ENCODE measurements at places on chromosomes 3 and 15.

DNA sequence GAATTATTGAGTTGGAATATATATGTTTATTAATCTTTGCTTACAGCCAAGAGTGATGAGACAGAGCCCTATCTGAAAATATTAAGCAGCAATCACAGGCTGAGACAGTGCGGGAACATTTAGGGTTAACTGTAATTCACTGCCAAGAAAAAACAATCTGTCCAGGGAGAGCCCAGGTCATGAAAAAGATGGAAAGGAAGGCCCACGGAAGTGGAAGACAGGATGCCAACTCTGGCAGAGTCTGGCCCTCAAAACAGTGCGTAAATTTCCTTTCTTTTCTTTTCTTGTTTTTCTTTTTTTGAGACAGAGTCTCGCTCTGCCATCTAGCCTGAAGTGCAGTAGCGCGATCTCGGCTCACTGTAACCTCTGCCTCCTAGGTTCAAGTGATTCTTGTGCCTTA lies 67.6 kb downstream of the SUMF1 start:
- DNase-seq: no peak

- DNase-seq: peak; percentile 61
Observed at GRCh38 chr15:101389362-101389761, 94.3 kb upstream of the SNRPA1 start.

DNA sequence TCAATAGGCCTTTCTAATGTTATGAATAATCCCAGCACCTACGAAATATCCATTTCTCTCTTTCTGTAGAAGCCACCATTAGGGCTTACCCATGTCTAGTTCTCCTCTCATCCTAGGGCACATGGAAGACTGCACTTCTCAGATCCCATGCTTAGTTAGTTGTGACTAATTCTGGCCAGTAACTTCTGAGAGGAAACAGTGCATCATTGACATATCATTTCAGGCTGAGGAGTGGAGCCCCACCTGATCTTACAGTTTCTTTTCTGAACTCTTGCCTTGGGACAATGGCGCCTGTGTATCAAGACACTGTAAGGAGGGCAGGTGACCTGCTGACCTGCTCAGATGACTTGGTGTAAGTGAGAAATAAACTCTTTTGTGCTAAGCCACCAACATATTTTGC lies 39.4 kb upstream of the TBL1XR1 start:
- no peak for DNase-seq

GRCh38 chr3:154967090-154967489 lies 113.0 kb upstream of the MME start:
- no peak for DNase-seq

GRCh38 chr15:92034227-92034626 lies 180.7 kb downstream of the SLCO3A1 start:
- no peak for DNase-seq

DNA sequence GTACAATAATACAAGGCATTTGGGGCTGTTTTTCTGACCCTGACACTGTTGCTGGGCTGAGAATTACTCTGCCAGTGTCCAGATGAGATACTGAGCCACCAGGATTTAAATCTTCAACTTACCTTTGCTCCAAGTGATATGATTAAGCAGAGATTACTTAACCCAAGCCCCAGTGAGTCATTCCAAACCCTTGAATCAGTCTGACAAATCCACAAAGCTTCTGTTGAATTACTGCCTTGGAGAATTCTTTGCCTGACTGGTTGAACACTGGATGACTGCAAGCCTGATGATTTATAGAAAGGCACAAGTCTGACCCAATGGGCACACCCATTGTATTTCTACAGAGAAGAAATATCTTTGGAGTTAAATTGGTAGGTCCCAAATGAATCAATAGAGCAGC lies 88.2 kb upstream of the TSC22D2 start:
- no peak for DNase-seq

DNA sequence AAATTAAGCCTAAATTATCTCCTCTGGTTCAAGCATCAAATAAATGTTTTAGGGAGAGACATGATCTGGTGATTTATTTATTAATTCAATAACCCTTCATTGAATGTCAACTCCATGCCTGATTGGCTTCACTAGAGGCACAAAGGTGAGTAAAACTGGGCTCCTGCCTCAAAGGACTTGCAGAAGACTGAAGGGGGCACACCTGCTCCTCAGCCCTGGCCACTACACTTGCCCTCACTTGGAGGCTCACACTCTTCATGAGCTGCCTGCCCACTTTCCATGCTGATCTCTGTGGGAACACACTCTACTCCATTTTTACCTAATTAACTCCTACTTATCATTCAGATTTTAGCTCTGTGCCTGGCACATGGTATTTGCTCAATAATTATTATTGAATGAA lies 84.4 kb upstream of the KCNMB2 start:
- no peak for DNase-seq

DNA sequence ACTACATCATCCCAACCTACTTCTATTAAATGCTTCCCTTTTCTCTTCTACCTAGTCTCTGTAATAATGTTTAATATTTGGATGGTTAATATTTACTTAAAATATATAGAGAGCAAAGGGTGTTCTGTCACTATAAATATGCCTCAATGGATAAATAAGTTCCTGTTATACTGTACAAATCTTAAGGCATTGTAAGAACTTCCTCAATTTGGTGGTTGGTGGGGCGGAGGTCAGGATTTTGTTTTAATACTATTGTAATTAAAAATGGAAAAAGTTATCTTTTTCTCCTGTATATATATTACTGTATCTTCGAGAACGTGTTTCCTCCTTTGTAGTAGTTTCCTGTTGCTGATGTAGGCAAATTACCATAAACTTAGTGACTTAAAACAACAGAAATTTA lies 41.5 kb downstream of the SPRED1 start:
- DNase-seq: no peak

DNA sequence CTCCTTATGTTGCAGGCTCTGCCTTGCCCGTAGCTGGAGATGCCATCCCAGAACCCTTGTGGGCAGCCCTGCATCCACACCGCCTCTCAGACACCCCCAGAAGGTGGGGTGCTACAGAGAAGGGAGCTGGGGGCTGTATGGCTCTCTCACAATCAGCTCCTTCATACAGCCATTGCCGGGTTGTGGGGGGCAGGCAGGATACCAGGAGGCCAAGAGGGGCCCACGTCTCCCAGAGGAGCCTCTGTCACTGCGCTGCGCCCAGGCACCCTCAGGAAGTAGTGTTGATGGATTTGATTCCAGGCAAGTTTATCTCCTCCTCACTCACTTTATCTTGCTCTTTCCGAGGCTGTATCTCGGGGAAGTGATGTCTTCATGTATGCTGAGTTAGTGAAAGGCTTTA lies 171.6 kb downstream of the CHDH start:
- DNase-seq: no peak

Data from spleen (tissue), 13 donors.